ENCODE measurements at places on chromosomes 4 and X.

DNA sequence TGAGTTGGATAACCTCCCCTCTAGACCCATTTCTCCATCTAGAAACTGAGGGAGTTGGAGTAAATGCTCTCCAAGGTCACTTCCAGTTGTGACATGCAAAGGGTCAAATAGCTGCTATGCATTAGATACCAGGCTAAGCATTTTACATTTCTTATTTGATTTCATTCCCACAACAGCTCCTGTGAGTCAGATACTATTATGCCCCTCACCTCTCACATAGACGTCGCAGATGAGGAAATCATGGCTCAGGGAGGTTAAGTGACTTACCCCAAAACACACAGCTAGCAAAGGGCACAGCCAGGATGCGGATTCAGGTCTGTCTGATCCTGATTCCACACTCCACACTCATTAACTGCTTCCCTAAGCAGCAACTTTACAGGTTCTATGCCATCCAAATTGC is 57.7 kb downstream of the PRPS1 start:
- no peak for DNase-seq

- DNase-seq = no peak
Observed at GRCh38 chrX:48541140-48541814, 1.8 kb downstream of the TBC1D25 start.

GRCh38 chr4:129014566-129015509 is 78.5 kb downstream of the SCLT1 start:
- no peak for DNase-seq

DNA sequence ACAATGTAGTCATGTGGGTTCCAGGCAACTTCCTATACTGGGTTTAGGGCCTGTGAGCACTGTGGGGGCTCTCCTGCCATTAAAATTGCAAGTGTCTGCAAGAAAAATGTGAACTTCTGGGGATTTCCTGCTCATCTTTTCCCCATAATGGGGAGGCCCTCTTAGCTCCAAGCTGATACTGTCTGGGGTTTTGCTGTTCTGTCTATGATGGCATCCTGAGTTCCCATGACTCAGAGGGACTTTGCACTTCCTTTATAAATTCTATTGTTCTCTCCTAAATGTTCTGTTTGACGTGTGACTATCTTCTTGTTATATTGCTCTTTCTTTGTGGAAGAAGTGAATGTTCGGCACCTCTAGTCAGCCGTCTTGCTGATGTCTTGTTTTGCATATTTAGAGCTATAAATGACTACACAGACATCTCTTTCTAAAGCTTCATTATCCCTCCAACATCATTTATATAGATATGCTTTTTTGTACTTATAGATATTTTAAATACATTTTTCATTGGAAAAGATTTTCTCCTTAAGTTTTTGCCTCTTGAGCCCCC is 465.8 kb downstream of the NAF1 start:
- no peak for DNase-seq

GRCh38 chr4:184250795-184251669 is 33.4 kb upstream of the ENPP6 start:
- DNase-seq = peak; percentile 37

DNA sequence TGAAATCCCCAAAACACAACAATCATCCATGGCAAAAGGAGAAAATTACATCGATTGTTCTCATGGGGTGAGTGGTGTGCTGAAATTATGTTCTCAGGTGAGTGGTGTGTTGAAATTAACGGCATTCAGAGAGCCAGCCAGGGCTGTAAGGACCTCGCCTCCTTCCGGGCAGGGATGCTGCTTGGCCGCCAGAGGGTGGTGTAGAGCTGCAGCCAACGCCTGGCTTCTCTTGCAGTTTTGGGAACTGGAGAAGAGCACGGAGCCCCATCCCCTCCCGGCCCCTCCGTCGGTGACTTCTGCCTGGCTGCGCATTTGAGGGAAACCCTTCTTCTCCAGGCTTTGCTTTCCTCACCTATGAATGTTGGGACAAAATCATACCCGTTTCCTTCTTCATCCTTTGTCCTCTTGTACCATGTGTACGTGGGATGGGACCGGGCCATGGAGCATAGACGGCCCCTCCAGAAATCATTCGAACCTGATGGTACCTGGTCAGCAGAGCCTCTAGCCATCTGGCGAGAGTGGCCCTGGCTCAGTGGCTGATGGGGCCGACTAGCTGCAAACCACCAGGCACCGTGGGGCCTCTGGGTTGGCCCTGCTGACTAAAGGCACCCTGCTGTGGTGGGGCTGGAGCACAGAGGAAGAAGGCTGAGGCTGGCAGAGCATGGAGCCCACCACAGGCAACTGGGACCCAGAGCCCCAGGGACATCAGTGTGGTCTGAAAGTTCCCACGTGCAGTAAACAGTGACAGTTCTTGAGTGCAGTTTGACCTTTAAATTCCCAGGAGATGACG is 28.4 kb downstream of the TRMT44 start:
- peak; percentile 58 for DNase-seq

- no peak for DNase-seq
Observed at GRCh38 chr4:137693641-137694040, 161.3 kb upstream of the PCDH18 start.

DNA sequence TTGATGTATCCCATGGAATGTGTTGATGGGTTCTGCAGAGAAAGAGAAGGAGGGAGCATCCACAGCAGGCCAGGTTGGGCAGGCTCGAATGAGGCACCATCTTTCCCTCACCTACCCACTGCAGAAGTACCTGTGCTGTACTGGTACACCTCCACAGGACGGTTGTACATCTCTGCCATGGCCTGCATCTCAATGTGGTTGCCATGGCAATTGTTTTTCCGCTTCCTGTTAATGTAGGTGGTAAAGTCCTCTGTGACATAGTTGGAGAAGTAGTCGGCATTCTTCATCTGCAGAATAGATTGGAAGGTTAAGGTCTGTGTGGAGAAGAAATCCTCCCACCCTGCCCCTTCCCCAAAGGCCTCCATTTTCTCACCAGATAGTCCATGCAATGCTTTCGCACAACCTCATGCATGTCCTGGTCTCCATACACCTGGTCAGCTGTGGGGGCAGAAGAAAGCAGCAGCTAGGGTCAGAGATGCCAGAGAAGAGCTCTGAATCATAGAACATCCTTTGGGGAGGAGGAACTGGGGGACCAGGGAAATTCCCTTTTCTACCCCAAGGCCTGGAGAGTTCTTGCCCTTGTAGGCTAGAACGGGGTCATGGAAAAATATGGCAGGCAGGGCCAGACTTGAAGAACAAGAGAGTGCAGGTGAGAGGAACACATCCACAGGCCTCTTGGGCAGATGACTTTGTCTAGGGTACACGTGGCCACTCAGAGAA is 15.9 kb upstream of the PIM2 start:
- DNase-seq = peak; percentile 59

DNA sequence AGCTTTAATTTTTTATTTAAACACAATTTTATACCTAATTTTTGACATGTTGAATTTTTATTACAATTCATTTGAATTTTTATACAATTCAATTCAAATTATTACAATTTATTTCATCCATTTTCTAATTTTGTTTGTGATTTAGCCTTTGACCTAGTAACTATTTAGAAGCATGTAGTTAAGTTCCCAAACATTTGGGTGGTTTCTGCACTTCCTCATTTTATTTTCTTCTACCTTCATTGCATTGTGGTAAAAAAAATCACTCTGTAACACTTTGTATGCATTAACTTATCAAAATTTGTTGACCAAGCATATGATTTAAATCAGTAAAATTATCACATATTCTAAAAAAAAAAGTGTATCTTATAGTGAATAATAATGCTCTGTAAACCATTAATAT is 928.9 kb downstream of the ARAP2 start:
- no peak for DNase-seq

DNA sequence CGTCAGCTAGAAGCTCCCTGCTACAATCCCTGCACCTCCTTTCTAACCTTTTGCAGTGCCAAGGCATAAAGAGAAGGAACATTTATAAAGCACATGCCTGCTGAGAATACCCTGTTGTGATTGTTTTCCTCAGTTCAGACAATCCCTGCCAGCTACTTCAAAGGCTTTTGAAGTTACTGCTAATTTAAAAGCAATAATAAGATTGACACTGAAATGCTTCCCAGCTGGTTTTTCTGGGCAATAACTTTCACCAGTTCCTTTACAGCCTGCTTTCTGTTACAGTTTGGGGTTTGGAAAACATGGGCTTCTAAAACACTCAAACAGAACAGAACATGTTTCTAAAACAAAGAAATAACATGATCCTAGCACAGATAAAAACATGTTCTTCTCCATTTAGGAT is 232.3 kb upstream of the CPEB2 start:
- DNase-seq = no peak

GRCh38 chrX:23668335-23668734 is 1.0 kb downstream of the PRDX4 start:
- no peak for DNase-seq

GRCh38 chrX:66731398-66731797 is 92.5 kb upstream of the EDA2R start:
- DNase-seq = no peak

DNA sequence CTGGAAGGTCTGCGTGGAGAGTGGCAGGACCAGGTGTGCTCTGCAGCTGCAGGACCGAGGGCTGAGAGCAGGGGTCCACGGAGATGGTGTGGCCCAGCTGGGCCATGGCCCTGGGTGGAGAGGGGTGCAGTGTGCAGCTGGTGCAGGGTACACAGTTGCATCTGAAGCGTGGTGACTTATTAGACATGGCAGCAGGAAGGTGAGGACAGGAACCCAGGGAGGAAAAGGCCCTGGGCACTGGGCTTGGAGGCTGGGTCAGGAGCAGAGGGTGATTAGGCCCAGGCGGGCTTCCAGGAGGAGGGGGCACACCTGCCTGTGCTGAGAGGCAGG is 214.6 kb upstream of the PSAPL1 start:
- DNase-seq = no peak

GRCh38 chrX:120457766-120458180 is 11.3 kb downstream of the LAMP2 start:
- DNase-seq = no peak

- no peak for DNase-seq
Observed at GRCh38 chr4:53378171-53378482, 686 bp downstream of the FIP1L1 start.

DNA sequence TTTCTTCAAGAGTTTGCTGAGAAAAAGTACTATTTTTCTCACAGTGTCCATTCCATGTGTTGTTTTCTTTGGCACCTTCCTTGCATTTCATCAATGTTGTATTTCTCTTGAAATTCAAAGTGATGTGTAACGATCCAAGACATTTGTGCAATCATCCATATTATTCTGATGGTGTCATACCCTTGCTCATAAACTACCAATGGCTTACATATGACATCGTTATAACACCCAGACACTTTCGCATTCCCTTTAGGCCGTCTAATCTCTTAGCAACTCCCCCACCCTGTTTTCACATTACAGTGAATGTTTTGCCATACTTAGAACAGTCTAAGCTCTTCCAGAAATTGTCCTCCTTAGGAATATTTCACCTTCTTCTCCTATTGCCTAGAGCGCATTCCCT is 1779.0 kb downstream of the PCDH7 start:
- DNase-seq = no peak

- no peak for DNase-seq
Observed at GRCh38 chr4:155964016-155964891, 10.6 kb upstream of the CTSO start.

DNA sequence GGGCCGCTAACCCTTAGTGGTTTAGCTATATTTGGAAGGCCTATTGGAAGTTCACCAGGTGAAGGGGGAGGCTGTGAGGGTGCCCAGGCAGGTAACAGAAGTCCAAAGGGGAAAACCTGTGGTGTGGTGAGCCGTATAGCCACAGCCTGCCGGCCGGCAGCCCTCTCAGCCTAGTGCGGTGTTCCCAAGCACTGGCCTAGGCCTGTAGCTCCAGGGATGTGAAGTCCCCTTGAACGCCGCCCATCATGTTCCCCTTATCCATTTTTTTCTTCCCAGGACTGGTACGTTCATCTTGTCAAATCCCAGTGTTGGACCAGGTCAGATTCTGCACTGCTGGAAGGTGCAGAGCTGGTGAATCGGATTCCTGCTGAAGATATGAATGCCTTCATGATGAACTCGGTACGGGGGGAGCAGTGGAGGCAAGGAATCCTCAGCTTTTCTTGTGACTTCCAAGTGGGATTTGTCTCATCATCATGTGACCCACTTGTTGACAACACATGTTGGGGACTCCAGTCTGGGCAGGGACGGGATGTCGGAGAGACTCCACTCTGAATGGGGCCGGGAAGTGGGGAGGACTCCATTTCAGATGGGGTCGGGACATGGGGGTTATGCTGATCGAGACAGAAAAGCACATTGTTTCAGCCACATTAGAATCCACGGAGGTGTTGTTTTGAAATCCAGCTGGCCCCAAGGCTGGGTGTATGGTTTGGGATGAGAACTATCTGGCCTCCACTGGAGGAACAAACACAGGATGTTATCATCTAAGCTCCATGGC is 39.2 kb upstream of the MSANTD1 start:
- DNase-seq = no peak

DNA sequence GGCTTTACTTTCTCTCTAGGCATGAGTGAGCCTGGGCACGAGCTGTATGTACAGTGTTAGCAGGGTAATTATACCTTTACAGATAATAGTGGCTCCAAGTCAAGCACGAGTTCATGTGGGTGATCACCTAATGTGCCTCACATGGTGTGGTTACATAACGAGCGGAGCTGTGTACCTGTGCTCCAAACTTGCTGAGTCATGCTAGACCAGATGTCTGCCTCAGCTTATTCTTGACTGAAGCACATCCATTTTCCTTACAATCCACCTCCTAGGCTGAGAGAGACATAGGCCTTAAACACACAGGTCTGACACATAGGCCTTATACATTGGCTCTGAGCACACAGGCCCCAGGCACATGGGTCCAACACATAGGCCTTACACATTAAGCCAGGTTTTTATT is 426.6 kb downstream of the GPAT3 start:
- DNase-seq = no peak

GRCh38 chr4:88522702-88523324 is 763 bp downstream of the PYURF start:
- peak; percentile 68 for DNase-seq

- no peak for DNase-seq
Observed at GRCh38 chrX:111877681-111878080, 1.7 kb downstream of the TRPC5OS start.

GRCh38 chr4:45663628-45664081 is 460.2 kb downstream of the GABRG1 start:
- DNase-seq = no peak

- DNase-seq = no peak
Observed at GRCh38 chr4:142353149-142353738, 492.9 kb downstream of the INPP4B start.

- no peak for DNase-seq
Observed at GRCh38 chr4:118348886-118349285, 3.9 kb downstream of the PRSS12 start.

GRCh38 chrX:70481471-70482270 is 37.0 kb downstream of the DLG3 start:
- no peak for DNase-seq

- DNase-seq = no peak
Observed at GRCh38 chr4:155532373-155533085, 134.1 kb upstream of the GUCY1A1 start.

DNA sequence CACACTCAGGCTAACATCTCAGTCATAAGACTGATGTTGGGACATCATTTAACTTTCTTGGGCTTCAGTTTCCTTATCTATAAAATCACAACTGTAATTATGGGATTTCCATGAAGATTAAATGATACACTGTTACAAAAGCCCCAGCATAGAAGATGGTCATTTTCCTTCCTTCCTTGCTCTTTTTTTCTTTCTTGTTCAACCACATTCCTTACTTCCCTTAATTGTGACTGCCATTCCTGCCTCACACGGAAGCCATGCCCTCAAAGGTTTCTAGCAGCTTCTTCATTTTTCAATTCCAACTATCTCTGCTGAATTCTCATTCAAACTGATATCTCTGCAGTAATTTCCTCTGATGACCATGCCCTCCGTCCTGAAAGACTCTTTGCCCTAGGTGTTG is 311.8 kb downstream of the PPP3CA start:
- no peak for DNase-seq

Measured in activated CD8-positive, alpha-beta T cell treated with anti-CD3 and anti-CD28 coated beads for 36 hours (primary cell).